ENCODE measurements at places on chromosomes 1 and 21.

DNA sequence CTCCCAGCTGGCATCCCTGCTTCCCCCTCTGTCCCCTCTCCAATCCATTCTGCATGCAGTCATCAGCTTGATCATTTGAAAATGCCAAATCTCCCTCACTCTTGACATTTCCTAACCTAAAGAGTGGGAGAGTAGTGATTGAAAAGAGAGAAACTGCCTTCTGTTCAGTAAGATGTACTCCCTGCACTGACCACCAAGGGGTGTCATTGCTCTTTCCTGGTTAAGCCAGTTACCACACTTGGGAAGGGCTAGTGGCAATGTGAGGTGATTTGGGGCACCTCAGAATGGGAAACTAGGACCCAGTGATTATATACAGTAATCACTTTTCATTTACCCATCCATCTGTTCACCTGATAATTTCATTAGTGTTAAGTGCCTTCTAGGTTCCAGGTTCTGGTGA lies 6.9 kb upstream of the TMEM269 start:
- no peak for DNase-seq

GRCh38 chr1:36864182-36864822 lies 170.0 kb downstream of the GRIK3 start:
- no peak for DNase-seq

GRCh38 chr1:7478809-7479499 lies 292.1 kb upstream of the VAMP3 start:
- DNase-seq = peak; percentile 25

GRCh38 chr1:201656311-201657032 lies 117.5 kb downstream of the NAV1 start:
- DNase-seq = no peak

- no peak for DNase-seq
Observed at GRCh38 chr1:92464588-92465255, 22.0 kb downstream of the GFI1 start.

DNA sequence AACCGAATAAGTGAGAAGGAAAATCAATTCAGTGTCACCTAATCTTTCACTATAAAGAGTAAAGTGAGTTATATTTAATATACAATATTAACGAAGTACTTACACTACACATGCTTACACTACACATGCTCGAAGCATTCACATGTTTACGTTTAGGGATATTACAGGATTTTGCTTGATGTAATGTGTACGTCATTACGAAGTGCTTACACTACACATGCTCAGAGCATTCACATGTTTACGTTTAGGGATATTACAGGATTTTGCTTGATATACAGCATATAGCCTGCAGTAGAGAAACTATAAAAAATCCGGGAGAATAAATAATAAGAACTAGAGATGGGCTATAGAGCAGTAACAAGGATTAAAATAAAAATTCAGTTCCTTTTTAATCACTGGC lies 538.8 kb upstream of the CXADR start:
- no peak for DNase-seq

GRCh38 chr1:20521960-20522861 lies 14.3 kb upstream of the MUL1 start:
- DNase-seq = peak; percentile 72

DNA sequence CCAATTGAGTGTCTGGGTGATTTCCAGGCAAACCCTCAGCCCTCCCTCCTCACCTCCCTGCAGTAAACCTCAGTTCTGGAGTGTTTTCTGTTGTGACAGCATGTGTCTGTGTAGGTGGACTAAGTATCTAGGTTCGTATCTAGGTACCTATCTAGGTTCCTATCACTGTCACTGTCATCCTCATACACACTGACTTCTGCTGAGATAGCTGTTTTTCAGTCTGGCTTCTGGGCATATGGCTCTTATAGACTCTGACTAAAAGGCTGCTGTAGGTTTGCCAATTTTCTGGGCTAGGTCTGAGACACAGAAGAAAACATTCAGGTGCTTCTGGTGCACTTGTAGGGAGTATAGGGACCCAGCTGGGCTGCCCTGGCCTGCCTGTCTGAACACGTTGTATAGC lies 8.1 kb upstream of the TRIM67 start:
- DNase-seq = no peak

DNA sequence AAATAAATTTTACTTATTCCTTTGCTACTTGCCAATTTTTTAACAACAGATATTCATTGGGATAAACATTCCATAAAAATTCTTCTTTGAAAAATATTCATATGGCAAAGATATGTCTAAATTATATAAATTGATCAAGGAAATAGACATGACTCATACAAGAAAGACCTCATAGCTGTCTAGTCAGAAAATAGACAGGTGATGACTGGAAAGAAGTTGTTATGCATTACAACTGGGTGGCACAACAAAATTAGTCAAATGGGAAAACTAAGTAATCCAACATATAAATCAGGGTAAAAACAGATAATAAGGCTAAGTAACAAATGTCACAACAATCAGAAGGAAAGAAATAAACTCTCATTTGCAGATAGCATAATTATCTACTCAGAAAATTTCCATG lies 92.0 kb downstream of the USH2A start:
- no peak for DNase-seq

- no peak for DNase-seq
Observed at GRCh38 chr1:40563266-40563665, 31.8 kb downstream of the ZNF684 start.

- DNase-seq = no peak
Observed at GRCh38 chr1:40079774-40080400, 17.2 kb downstream of the PPT1 start.

DNA sequence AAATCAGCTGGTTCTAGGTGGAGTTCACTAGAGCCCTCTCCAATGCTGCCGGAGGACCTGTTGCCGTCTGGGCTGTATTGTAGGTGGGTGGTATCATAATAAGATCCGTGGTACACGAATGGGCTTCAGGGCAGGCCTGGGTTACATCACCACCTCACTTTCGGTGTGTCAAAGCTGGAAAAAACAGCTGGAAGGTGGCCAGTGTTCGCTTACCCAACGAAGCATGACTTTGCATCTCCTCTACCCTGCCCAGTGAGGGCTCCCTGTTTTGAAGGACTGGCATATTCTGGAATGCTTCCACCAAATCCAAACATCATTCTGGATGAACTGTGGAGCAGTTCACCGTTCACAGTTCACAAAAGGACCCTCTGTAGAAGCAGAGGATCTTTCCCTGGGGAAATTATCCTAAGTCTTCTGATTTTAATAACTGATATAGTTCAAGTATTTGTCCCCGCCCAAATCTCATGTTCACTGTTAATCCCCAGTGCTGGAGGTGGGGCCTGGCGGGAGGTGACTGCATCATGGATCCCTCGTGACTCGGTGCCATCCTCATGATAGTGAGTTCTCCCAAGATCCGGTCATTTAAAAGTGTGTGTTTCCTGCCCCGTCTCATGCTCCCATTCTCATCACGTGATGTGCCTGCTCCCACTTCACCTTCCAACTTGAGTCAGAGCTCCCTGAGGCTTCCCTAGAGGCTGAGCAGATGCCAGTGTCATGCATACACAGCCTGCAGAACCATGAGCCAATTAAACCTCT lies 429.0 kb downstream of the KIF26B start:
- no peak for DNase-seq

All from amniotic stem cell (primary cell).